ENCODE measurements at places on chromosomes 7 and 10.

DNA sequence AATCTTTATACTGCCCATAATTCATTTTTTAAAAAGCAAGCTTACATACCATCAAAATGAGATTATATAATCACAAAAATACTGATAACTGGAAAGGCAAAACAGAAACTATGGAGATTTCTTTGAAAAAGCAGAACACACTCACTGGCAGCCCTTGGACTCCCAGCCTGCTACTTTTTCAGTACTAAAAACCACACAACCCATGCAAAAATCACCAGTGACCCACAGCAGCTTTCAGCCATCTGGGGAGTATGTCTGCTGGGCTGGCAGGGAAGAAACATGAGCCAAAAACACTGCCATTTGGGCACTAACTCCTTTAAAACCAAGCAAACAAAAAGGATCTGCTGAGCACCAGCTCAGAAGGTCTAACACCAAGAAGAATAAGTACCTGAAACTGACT lies 80.0 kb upstream of the DDC start:
- DNase-seq = no peak

- no peak for DNase-seq
These were observed 5.9 kb downstream of the MAP3K8 start for GRCh38 chr10:30439931-30440330.

- no peak for DNase-seq
These were observed 455.6 kb upstream of the FZD8 start for GRCh38 chr10:36097696-36098095.

GRCh38 chr7:105656922-105657521 lies 75.7 kb upstream of the EFCAB10 start:
- DNase-seq = no peak

GRCh38 chr10:87818505-87819288 lies 671 bp upstream of the ATAD1 start:
- DNase-seq = peak; percentile 31

- DNase-seq = no peak
These were observed 3.2 kb downstream of the NYAP1 start for GRCh38 chr7:100486753-100487446.

DNA sequence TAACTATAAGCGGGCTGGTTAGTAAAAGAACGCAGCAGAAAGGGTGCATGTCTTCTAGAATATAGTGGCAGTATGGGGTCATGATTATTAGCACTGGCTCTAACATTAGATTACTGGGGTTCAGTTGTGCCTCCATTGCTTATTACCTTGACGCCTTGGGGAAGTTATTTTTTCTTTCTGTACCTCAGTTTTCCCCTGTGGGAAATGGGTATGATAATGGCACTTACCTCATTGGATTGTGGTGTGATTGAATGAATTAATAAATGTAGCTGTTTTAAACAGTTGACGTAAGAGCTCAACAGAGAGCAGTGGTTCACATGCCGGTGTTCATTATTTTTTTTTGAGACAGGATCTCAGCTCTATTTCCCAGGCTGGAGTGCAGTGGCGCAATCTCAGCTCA lies 116.5 kb downstream of the LRRC4 start:
- no peak for DNase-seq

GRCh38 chr10:110503528-110504110 lies 5.9 kb downstream of the DUSP5 start:
- no peak for DNase-seq

GRCh38 chr7:6423942-6424701 lies 23.6 kb downstream of the DAGLB start:
- DNase-seq = no peak

DNA sequence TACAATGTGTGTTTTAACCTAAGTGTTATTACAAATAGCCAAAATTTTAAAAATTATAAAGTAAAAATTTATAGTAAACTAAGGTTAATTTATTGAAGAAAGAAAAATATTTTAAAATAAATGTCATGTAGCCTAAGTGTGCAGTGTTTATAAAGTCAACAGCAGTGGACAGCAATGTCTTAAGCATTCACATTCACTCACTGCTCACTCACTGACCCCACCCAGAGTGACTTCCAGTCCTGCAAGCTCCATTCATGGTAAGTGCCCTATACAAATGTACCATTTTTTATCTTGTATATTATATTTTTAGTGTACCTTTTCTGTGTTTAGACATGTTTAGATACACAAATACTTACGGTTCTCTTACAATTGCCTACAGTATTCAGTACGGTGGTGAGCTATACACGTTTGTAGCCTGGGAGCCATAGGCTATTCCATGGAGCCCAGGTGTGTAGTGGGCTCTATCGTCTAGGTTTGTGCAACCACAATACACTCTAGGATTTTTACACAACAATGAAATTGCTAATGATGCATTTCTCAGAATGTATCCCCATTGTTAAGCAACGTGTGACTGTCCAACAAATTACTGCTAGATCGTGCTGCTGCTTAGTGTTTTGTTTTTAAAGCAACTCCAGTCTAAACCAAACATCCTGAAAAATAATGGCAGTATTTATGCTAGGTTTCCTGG lies 108.9 kb upstream of the NAMPT start:
- DNase-seq = no peak

GRCh38 chr7:73345951-73346350 lies 18.0 kb downstream of the FKBP6 start:
- no peak for DNase-seq

Data from HT1080 (cell line).